ENCODE measurements at places on chromosomes 13 and 19.

DNA sequence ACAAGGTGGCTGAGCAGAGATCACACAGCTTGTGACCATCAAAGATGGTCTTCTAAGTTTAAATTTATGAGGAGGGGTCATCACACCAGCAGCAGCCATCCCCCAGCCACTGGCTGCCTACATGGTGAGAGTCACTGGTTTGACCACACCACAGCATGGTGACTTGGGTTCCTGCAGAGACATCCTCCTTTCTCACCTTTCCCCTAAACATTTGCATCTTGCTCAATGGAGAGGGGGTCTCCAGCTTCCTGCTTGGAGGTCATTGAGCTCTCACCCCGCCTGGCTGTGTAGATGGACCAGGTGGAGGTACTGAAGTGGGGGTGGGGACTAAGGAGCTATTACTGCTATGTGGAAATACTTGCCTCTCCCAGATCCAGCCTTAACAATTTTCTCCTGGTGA, 247.6 kb upstream of the ARGLU1 start:
- DNase-seq, result no peak

GRCh38 chr13:50974268-50974667, 64.7 kb downstream of the RNASEH2B start:
- DNase-seq, result no peak

DNA sequence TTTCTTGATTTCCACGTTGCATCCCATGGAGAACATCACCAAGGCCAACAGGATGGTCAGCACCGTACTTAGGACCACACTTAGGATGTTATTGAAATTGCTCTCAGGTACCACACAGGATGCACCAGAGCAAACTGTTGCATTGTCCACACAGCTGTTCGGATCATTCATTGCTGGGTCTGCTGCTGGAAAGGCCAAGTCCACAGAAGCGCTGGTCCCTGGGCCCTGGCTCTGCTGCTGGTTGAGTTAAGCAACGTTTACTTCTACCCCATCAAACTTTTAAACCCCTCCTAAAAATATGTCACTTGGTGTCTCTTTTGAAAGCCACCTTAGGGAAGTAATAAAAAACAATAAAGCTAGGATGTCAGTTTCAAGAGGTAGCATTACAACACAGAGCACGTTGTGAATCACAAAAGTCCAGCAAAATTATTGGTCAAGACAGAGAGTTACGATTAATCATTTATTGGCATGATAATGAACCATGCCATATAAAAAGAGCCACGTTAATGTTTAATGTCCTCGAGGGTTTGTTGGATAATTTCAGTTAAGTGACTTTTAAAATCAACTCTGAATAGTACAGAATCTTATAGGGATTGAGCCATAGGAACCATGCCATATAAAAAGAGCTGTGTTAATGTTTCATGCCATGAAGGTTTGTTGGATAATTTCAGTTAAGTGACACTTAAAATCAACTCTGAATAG, at the start of gene SLC10A2:
SLC10A2 (minus strand) TSS at position 339 of the 702 bp plus-strand sequence; CDS start at position 171, 168 bp downstream.
- DNase-seq, result no peak

DNA sequence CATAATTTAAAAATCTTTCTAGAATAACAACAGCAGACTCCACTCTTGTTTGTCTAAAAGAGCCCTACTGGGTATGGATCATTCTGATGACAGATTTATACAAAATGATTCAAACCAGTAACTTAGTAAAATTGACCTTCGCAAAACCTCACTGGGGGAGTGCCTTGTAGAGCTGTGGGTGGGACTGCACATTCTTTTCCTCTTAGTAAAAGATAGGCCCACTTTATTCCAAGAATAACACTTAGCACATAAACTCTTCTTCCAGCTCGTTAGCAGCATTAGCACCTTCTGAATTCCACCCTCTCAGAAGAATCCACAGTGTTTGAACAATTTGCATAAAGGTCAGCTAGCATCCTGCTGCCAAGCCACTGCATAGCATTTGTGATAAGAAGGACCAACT, 106.8 kb downstream of the STOML3 start:
- DNase-seq, result no peak
